Stimulated activated CD4-positive, alpha-beta T cell treated with anti-CD3 and anti-CD28 coated beads, Interleukin-2, amount 100 ng/mL, for 4 hours (primary cell): ENCODE measurements at places on chromosomes 12 and 14.

DNA sequence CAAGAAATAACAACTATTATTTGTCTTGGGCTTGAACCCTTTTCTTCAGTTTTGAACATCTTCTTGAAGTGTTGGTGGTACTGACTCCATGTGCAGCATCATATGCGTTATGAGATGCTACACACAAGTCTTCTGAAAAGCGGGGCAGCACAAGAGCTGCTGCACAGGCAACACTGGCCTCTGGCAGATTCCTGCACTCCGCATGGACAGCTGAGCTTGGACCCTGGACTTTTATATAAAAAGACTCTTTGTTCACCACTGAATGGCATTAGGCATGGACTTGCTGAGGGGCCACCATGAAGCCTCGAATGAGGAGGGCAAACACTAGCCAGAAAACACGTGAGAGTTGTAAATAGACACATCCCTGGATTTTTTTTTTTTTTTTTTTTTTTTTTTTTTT lies 210.8 kb upstream of the NPAS3 start:
- no peak for DNase-seq

DNA sequence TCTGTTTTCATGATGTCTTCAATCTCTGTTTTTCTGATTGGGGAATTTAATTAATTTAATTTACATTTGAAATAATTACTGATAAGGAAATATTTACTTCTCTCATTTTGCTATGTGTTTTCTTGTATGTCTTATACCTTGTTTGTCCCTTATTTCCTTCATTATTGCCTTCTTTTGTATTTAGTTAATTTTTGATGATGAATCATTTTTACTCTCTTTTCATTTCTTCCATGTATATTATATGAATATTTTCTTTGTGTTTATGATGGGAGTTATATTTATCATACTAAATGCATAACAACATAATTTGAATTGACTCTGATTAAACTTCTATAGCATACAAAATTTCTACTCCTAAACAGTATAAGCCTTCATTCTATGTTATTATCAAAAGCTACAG lies 309.6 kb downstream of the LRFN5 start:
- DNase-seq = no peak

GRCh38 chr14:24806061-24806678 lies 172.2 kb upstream of the GZMB start:
- DNase-seq = peak; percentile 3

DNA sequence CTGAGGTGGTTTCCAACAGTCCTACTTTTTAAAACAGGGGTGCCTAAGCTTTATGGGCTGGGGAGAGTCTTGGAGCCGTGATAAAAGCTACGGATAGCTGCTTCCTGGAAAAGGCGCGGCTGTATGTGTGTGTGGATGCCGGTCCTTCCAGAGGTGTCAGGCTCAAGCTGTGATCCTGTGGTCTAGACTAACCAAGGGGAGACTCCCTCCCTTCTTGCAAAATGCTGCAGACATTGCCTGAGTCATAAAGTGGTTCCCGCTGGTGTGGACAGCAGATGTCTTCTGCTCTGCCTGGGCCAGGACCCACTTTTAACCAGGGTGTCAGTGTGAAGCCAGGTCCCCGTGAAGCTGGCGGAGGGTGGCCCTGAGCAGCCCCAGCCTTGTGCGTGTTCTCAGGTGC lies 37.8 kb downstream of the CCDC92 start:
- no peak for DNase-seq

DNA sequence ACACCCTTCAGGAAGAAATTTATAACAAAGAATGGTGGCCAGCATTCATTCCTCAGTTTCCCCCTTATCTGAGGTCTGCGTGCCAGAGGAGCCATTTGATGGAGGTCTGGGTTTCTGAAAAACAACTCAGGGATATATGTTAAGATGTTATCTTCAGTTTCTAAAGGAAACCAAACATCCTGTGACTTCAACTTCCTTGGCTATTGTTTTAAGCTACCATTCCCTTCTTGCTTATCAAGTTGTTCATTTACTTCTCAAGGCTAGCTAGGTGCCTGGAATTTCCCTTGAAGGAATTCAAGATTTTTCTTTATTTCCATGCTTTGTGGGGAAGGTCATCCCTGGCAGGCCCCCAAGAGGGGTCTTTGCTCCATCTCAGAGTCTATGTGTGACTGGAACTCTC lies 27.1 kb upstream of the OXA1L start:
- no peak for DNase-seq

DNA sequence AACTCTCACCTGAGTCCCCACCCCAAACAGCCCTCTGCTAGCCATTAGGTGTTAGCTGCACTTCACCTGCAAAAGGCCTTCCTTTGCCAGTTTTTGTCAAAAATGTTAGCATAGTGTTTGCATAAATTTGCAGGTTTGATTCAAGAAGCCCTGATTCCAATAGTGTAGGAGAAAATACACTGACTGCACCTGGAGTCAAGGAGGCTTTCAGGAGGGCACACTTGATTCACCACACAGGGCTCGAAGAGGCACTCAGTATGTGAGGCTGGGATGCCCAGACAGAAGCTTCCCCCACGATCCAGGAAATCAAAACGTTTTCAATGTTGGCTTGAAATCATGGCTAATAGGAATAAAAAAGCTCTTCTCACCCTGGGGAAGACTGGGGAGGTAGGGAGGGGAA lies 40.5 kb upstream of the DDX11 start:
- no peak for DNase-seq

- no peak for DNase-seq
Observed at GRCh38 chr12:124347335-124347734, 52.4 kb downstream of the RFLNA start.
